Activated CD4-positive, alpha-beta T cell treated with anti-CD3 and anti-CD28 coated beads, Interleukin-2, amount 50 U/mL, for 24 hours (primary cell): ENCODE measurements at places on chromosomes 1 and 21.

DNA sequence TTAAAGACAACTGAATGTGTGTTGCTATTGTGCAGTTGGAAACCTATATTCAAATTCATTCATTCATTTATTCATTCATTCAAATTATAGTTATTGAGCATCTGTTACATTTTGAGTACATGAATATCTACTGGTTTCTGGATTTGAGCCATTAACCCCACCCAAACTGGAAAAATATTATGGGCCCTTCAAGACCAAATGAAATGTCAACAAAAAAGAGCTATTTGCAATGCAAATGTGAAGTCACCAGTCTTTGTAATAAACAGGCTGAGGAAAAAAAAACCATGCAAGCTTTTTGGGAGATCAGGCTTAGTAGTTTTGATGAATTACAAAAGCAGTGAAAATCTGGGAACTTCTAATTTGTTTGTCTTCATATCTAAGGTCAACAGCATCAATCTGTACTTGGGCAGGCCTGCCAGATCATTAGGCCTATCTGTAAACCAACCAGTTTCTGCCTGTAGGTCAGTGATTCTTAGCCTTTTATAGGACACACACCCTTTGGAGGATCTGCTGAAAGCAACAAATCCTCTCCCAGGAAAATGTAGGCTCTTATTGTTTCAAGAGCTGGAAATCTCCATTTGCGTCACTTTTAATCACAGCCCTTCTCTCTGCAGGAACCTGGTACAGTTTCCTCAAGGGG, 134.7 kb downstream of the FAM78B start:
- no peak for DNase-seq

GRCh38 chr1:87794788-87795614, 466.3 kb downstream of the LMO4 start:
- no peak for DNase-seq

GRCh38 chr1:96845464-96845863, 123.9 kb downstream of the PTBP2 start:
- no peak for DNase-seq

GRCh38 chr21:21508859-21509258, 510.6 kb downstream of the NCAM2 start:
- no peak for DNase-seq

GRCh38 chr1:240295811-240296210, 204.1 kb downstream of the FMN2 start:
- no peak for DNase-seq

- no peak for DNase-seq
These were observed 564.7 kb downstream of the PTPRU start for GRCh38 chr1:29801003-29801402.

- no peak for DNase-seq
These were observed 78.0 kb upstream of the IPO9 start for GRCh38 chr1:201750934-201751333.

- DNase-seq, result no peak
These were observed 390.3 kb downstream of the HHIPL2 start for GRCh38 chr1:222157612-222158011.

DNA sequence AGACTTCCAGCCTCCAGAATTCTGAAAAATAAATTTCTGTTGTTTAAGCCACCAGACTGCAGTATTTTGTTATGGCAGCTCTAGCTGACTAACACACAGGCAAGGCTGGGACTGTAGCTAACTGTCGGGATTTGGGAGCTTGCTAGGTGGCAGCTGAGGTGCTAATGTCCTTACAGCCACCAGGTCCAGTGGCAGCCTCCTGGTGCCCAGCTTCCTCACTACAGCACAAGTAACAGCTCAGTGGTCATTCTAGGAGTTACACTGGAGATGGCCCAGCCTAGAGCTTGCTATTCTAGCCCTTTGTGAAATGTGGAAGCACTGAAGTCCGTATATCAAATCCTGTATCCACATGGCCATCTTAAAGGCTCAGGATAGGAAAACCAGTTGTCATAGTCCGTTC, 4.3 kb upstream of the C1orf115 start:
- DNase-seq, result no peak

DNA sequence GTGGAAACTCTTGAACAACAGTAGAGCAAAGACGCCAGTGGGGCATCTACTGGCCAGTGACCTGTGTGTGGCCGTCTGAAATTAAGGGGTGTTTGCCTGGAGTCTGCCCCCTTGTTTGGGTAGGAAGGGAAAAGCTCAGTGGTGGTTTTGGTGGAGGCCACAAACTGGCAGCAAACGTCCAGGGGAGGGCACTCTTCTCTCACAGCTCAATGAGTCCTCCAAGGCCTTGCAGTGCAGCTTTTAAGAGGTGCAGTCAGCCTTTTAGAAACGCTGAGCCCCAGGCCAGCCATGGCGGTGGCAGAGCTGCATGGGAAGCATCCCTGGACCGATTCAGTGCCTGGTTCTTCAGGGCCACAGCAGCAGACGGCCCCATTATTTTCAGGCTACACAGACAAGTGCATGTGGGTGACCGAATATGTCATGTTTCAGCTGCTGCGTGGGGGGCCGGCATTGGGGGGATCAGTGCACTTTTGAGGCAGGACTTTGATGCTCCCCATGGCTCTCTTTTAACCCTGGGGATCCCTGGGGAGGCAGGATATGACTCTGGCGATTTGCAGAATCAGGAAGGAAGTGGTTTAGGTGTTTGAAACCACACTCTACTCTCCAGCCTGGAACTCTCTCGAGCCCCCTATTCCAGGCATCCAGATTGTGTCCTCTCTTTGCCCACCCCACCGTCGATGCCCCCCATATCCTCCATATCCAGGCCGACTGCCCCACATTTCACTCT, 414.0 kb downstream of the PRDM2 start:
- no peak for DNase-seq

- peak; percentile 81 for DNase-seq
These were observed 919 bp downstream of the MCL1 start for GRCh38 chr1:150578272-150579109.

DNA sequence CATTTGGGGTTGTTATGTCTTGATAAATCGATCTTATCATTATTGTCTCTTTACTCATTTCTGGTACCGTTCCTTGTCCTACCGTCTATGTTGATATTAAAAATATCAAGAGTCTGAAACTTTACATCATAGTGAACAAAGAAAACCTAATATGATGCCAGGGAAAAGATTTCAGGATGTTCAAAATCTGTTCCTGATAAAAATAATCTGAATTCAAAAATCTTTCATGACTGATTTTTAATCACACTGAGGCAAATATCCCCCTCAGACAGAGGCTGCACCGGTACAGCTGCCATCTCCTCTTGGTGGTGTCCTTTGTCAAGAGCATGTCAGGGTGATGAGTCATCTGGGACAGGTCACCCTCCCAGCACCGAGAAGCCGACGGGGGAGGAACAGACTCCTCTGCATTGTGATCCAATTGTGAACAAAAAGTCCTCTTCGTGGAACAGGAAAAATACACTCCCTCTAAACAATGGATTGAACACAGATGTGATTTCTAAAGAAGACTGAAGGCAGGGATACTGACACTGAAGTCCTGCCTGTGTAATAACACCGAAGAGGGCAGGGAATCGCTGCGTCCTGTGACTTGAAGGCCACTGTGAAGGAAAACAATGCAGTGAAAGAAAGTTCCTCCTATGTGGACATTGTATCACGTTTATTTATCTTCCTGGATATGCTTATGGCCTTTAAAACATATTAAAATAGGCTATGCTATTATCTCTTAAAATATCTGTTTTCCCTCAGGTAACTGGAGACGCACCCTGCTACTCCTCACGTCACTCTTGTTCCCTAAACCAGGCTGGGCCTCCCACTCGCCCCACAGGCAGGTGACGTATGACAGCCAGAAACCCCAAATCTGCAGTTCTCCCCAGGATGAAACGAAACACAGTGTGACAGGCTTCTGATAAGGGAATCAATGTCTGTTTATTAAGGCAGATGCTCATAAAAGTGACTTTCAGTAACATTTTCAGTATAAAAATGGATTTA, 4.3 kb upstream of the SPATC1L start:
- no peak for DNase-seq

DNA sequence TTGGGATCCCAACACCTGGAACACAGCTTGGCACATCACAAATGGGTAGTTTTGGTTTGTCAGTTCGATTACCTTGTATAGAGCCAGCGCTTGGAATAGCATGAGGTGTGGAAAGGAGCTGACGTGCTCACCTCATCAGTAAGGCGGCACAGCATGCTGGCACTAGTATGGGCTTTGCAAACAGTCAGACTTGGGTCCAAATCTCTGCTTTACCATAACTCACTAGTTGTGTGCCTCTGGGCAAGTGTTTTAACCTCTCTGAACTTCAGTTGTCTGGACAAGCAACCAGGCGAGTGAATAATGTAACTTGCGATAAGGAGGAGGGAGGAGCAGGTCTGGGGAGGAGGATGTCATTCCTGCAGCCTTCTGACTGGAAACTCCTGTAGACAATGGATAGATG, 26.3 kb upstream of the NEK2 start:
- DNase-seq, result no peak

DNA sequence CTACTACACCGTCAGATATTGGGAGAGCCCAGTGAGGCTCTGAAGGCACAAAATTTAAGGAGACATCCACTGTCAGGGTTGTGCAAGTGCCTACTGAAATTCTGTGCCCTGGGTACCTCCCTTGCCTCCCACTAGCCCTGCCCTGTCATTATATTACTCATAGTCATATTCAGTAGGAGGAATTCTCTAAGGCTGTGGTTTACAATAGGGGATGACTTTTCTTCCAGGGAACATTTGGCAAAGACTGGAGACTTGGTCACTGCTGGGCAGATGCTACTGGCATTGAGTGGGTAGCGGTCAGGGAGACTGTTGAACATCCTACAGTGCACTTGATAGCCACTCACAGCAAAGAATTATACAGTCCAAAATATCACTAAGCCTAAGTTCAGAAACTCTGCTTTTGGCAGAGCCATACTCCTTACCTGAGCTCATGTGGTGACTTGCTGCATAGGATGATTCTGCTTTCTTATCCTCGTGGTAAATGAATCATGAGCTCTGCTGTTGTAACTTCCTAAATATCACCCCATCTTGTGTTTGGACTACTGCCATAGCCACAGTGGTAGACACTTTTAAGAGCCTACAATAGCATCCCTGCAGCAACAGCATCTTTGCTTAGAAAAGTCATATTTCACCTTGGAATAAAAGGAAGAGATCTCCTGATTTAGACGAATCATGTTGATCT, 563.4 kb upstream of the PLXNA2 start:
- DNase-seq, result no peak

DNA sequence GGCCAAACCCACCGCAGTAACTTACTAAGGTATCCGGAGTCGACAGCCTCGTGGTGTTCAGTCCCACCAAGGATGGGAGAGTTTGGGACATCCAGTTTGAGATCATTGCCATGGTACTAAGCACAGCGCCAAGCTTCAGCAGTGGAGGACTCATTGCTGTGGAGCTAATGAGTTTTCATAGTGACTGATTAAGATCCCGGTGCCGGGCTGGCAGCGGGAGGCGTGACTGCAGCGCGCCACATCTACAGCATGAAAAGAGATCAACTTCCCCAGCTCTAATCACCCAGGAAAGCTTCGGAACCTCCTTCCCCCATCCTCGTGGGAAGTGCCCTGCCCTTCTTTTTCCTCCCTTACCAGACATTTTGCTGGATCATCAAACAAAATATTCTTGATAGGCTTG, 149.9 kb downstream of the OLFM3 start:
- no peak for DNase-seq

- no peak for DNase-seq
These were observed 254.7 kb downstream of the USH2A start for GRCh38 chr1:216168546-216168945.

GRCh38 chr21:44737706-44738354, 26.5 kb upstream of the TSPEAR start:
- DNase-seq, result no peak

- no peak for DNase-seq
These were observed 237.0 kb downstream of the MRPL39 start for GRCh38 chr21:25370311-25370744.

DNA sequence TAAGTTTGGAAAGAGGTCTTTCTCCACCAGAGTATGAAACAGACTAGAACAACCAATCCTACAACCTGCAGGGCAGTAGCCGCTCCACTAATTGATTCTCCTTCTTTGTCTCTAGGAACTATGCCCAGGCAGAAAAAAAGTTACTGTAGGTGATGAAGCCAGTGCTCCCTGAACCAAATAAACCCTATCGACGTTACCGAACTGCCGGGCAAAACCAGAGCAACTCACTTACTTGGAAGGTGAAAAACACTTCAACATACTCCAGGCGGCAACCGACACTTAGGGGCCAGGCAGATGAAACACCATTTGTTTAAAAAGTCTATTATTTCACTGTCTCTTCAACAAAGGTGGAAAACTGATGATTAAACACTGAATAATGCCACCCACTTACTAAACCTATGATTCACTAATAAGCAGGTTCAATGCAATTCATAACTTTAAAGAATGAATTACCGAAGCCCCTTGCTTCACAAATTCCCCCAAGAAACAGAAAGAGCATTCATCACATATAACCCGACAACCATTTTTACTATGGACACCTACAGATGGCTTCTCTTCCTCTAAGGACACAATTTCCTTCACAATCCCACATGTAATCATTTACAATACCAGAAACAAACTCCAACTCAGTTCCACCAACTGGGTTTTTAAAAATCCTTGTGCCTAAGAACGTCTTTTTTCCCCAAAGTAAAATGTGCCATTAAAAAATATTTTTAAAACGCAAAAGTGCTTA, 1.6 kb downstream of the NRIP1 start:
- no peak for DNase-seq

DNA sequence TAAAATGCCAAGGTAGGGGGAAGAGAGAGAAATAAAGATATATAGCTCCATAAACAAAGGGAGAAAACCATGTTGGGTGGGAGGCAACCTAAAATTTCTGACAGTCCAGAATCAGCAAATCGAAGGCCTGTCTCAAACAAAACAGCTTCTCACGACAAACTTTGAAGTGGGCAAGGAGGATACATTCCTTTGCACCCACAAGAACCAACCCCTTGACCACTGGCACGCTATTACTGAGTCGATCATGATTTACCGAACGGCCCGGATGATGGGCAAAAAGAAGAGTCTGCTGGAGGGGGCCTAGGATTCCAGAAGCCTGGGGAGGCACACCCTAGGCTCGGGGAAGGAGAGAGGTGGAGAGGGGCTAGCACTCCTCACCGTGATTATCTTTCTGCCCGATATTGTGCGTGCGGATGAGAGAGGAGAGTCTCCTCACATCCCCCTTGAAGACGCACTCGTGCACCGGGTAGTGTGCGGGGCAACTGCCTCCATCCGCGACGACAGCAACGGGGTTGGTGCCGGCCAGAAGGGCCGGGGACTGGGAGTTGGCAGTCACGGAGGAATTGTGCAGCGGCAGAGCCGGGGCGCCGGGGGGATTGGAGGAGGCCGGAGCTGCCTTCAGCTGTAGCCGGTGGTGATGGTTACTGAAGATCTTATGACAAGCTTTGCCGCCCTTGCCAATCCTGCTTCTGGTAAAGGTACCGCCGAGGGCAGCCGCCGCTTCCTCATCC, 756 bp downstream of the ANKRD13C start:
- DNase-seq, result no peak

GRCh38 chr21:18369115-18369514, 34.5 kb downstream of the TMPRSS15 start:
- no peak for DNase-seq

GRCh38 chr1:92326681-92327080, 27.8 kb downstream of the RPAP2 start:
- no peak for DNase-seq
